ENCODE measurements at places on chromosomes 16 and 17. TPM values are rescaled to one million over a fixed set of nuclear protein-coding genes. Genes with fewer than 3 reads are reported as not detected.

C1QTNF8 gene
- total RNA-seq: 0.05 TPM

TBC1D3G gene
- not detected for total RNA-seq

CACNG1 gene
- total RNA-seq: 0.07 TPM

MYH8 gene
- total RNA-seq: not detected

AATK gene
- 0.69 TPM for total RNA-seq

CDH11 gene
- 0.64 TPM for total RNA-seq

GPR139 gene
- total RNA-seq: not detected

CDH13 gene
- total RNA-seq: not detected

ARL4D gene
- total RNA-seq: 26.9 TPM

ITGB4 gene
- 148 TPM for total RNA-seq

Measured in A549 treated with dexamethasone at 1 μM for 4 hours (cell line).